Right renal pelvis (tissue), 4 donors: ENCODE measurements at places on chromosomes 1 and 21.

DNA sequence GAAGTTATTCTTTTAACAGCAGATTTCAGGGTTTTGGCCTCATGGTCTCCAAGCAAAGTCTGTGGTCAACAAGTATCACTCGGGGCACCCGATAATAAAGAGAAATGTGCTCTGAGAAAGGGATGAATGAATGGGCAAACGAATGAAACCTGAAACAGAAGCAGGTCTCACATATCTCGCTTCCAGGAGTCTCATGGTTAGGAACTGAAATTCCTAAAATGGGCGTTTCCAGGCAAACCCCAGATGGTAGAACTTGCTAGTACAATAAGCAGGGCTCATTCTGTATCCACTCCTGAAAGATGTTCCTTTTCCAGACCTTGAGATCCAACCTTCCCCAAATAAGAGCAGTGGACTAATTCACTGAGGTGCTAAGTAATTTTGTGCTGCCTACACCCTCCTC is 87.2 kb downstream of the LAMC2 start:
- DNase-seq, result no peak

GRCh38 chr21:38219049-38219628 is 37.7 kb upstream of the KCNJ15 start:
- DNase-seq, result peak; percentile 51

- DNase-seq, result no peak
These were observed 520 bp upstream of the MR1 start for GRCh38 chr1:181033128-181033798.

DNA sequence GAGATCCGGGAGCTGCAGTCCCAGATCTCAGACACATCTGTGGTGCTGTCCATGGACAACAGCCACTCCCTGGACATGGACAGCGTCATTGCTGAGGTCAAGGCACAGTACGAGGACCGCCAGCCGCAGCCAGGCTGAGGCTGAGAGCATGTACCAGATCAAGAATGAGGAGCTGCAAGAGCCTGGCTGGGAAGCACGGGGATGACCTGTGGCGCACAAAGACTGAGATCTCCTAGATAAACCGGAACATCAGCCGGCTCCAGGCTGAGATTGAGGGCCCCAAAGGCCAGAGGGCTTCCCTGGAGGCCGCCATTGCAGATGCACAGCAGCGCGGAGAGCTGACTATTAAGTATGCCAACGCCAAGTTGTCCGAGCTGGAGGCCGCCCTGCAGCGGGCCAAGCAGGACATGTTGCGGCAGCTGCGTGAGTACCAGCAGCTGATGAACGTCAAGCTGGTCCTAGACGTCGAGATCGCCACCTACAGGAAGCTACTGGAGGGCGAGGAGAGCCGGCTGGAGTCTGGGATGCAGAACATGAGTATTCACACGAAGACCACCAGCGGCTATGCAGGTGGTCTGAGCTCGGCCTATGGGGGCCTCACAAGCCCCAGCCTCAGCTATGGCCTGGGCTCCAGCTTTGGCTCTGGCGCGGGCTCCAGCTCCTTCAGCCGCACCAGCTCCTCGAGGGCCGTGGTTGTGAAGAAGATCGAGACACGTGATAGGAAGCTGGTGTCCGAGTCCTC is 25.5 kb downstream of the ETV3L start:
- DNase-seq, result peak; percentile 28

DNA sequence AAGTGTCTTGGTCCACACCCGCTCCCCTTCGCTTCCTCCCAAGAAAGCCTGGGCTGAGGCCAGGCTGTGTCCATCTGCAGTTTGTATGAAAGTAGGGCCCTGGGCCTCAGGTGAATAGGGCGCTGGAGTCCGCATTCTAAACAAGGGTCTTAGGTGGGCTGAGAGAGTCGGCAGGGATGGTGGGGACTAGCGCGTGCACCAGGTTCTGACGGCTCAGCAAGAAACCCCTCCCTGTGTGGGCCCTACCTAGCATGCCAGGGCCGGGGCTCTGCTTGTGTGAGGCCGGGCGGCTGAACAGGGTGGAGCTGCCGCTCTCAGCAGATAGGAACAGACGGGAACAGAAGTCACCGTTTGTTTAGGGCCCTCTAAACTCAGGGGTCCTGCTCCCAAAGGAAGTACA is 1.7 kb downstream of the ACTRT2 start:
- no peak for DNase-seq

- no peak for DNase-seq
These were observed 43.3 kb downstream of the PUM1 start for GRCh38 chr1:31022259-31022658.

DNA sequence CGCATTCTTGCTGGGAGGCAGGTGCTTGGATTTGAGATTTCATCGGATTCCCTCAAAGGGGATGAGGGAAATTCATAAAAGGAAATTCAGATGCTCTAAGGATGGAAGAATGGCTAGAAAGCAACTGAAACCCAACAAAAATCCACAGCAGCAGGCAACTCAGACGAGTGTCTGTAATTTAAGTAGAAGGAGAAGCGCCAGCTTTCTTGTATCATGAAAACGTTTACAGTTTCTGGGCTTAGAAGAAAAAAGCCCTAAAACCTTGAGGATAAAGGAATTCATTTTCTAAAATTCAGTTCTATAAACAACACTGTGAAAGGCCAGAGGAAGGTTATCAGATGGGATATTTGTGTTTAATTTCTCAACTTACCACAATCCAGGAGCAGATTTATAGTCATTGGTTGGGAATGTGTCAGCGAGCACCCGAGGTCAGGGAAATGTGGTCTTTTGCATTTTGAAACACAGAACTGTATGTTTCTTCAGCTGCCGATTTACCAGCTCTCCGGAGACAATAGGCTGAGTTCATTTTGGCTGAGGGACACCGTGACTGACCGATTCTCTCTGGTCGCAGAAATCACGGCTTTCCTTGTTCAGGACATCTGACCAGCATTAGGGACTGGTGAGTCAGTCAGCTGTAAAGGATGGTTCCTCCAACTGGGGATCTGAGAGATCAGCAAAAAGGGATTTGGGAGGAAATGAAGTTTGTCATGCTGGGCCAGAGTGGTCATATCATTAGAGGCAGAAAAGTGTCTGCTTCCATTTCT is 111.6 kb upstream of the ERRFI1 start:
- no peak for DNase-seq

DNA sequence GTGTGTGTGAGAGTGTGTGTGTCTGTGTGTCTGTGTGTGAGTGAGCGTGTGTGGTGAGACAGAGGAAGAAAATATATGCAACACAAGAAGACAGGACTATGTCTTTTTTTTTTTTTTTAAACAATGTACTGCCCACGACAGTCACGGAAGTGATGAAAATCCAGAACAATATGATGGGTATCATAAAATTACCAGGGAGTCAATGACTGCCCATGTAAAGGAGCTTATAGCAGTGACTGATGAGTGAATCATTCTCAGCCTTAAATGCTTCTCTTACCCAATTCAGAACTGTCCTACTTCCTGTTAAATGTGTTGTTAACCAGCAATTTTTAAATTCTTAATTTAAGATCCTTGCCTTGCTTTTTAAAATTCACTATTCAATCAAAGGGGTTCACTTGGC is 46.6 kb downstream of the RGS7 start:
- no peak for DNase-seq

DNA sequence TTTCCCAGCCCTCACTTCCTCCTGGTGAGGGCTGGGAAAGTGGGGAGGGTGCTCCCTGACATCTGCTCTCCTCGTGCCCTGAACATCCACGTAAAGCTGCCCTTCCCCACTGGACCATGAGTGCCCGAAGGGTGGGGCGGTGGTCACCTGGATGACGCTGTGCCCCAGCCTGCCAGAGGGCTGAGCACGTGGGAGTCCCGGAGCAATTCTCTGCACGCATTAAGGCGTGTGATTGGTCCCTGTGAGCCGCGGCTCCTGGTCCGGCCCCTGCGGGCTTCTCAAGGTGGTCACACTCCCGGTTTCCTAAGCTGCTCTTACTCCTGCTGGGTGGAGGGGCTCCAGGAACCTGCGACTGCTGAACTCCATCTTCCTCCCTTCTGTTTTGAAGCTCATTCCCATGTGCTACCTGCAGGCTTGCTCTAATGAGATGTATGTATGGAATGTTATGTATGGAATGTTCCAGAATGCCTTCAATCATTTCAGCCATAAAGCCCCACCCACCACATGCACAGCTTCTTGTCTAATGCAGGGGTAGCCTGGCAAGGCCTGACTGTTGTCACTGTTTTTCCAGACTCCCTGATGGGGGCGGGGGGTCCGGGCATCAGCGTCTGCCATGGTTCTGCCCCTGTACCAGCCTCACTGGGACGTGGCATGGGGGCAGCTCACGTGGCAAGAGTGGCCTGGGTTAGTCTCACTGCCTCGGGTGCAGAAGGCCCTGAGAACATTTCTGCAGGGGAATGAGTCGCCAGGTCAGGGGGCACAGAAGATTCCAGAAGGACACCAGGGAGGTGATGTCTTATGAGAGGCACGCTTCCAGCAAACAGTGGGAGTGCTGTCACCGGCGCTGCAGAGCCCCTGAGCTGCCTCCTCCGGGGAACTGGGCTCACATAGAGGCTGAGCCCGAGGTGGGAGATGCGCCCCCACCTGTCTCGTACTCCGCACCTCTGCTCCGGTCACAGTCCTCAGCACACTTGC is 19.4 kb downstream of the KRTAP10-1 start:
- DNase-seq, result no peak

DNA sequence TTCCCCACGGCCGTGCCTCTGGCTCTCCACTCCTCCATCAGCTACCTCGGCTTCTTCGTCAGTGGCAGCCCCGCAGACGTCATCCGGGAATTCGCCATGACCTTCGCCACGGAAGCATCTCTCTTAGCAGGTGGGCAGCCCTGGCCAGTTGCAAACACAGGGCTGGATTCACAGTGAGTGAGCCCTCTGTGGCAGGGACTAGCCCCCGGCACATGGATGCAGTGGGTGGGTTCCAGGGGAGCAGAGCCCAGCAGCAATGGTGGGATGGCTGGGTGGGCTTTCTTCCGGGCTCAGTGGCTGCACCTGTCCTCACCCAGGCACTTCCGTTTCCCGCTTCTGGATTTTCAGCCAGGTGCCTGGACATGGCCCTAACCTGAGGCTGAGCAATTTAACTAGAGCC is 9.4 kb downstream of the UBASH3A start:
- no peak for DNase-seq

DNA sequence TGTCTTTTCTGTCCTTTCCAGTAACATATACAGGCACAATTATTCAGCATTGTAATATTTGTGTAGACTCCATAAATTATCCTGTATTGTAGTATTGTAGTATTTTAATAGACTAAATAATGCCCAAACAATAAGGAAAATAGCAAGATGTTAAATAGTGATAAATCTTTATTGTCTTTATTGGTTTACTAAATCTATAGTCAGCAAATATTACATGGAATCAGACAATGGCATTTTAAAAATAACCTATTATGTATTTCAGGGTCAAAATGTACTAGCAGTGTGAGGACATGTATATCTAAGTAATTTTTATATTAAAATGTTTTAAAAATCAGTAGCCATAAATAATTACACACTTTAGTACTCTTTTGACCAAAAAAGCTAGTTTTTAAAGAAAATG is 202.3 kb downstream of the GREM2 start:
- no peak for DNase-seq

- no peak for DNase-seq
These were observed 28.6 kb downstream of the LRP8 start for GRCh38 chr1:53299233-53299632.

DNA sequence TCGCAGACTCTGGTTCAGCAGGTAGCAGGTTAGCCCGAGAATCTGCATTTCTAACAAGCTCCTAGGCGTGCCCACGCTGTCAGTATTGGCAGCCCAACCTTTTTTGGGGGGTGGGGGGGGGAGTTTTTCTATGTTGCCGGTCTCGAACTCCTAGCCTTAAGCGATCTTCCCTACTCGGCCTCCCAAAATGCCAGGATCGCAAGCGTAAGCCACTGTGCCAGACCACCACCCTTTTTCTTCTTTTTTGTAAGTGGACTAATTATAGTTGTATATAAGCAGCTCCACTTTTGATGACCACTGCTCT is 480 bp upstream of the MIS18A start:
- no peak for DNase-seq

GRCh38 chr1:30664103-30664755 is 59.2 kb downstream of the MATN1 start:
- DNase-seq, result no peak

DNA sequence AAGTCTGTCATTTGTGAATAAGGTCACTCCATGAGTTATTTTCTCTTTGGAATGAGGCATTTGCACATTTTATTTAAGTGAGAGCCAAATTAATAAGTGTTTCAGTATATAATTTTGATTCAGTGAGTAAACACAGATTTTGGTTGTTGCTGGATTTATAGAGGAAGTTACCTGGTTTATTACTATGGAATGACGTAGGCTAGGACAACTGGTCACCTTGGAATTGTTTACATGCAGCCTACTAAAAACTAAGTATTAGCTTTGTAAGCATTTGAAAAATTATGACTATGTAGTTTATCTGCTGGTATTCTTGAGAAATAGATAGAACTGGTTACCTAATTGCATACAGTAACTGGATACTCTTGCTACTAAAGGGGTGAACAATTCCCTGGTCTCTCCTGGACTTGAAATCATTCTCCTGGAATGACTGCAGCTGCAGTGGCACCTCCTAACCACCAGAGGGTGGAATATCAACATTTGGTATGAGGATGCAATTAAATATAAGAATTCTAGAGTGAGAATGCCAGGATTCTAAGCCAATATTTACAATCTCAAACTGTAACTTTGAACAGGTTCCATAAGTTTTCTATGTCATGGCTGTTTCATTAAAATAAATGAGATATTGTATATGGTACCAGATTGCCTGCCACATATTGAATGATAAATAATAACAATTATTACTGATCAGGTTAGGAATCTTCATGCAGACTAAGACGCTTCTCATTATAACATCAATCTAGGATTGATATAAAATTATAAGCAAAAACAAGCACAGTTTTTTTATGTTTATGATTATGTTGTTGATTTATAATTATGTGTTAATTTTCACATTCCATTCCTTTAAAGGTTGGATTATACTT is 3.5 kb upstream of the KRTAP27-1 start:
- peak; percentile 27 for DNase-seq

DNA sequence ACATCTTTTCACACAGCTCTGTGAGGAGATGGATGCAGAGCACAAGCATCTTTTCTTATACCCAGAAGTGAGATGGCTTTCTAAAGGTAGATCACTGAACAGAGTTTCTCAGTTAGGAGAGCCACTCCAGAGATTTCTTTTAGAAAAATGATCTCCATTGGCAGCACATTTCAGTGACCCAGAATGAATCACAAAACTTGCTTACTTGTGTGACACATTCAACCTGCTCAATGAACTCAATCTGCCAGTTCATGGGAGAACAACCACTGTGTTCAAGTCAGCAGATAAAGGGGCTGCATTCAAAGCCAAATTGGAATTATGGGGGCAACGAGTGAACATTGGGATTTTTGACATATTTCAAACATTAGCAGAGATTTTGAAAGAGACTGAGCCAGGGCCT is 78.3 kb downstream of the UCHL5 start:
- DNase-seq, result no peak

DNA sequence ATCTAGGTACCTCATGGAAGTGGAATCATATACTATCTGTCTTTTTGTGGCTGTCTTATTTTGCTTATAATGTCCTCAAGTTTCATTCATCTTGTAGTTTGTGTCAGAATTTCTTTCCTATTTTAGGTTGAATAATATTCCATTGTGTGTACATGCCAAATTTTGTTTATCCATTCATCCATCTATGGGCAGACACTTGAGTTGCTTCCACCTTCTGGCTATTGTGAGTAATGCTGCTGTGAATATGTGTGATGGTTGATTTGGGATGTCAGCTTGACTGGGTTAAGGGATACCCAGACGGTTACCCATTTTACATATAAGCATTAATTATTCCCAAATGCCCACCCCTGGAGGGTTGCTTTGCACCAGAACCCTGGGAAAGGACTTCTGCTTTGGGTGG is 477.5 kb downstream of the PTPRU start:
- DNase-seq, result no peak
